Fibroblast of lung (primary cell): ENCODE measurements at places on chromosomes 5 and 9. TPM values are rescaled to one million over a fixed set of nuclear protein-coding genes. Genes with fewer than 3 reads are reported as not detected.
A peak's percentile ranks its signal among the peaks of the same experiment; 100 is the strongest.

GRCh38 chr5:114729986-114730385 is 368.1 kb downstream of the KCNN2 start:
- no peak for DNase-seq

SLC25A48 gene
- total RNA-seq = not detected in 2 replicates

DNA sequence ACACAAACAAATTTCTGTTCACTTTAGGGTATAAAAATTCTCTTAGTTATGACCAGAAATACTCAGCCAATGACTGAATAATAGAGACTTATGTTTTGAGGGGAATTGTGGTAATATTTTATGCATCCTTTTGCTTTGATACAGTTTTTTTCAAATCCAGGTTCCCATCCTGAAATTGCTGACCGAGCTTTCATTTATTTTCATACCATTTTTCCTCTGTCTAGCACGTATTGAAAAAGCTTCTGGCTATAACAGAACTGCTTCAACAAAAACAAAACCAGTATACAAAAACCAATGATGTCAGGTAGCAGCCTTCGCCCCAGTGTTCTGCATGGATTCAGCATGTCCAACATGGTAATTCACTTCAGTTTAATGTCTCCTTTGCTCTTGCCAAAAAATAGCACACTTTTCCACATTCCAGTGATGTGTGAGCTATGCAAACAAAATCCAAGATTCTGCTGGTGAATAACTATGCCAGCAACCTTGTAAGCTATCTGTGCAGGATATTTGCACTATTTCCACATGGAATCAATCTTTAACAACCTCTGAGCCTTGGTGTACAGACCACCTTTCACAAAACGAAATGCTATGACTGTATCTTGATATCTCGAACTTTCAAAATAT is 22.0 kb downstream of the CCNH start:
- DNase-seq = peak; percentile 14

ERGIC1 gene
- total RNA-seq = 70.9 and 113 TPM in 2 replicates

SLC24A2 gene
- total RNA-seq = under 0.01 TPM in 2 replicates
